ENCODE measurements at places on chromosomes 12 and 14. TPM values are rescaled to one million over a fixed set of nuclear protein-coding genes. Genes with fewer than 3 reads are reported as not detected.

- H3K27me3 ChIP-seq: no peaks in the 10 kb centered on the region
- H3K4me3 ChIP-seq: no peak overlapping the region
- no peaks in the 10 kb centered on the region for H3K36me3 ChIP-seq
Measured at GRCh38 chr12:75917715-75918114, 113.9 kb downstream of the PHLDA1 start.

DNA sequence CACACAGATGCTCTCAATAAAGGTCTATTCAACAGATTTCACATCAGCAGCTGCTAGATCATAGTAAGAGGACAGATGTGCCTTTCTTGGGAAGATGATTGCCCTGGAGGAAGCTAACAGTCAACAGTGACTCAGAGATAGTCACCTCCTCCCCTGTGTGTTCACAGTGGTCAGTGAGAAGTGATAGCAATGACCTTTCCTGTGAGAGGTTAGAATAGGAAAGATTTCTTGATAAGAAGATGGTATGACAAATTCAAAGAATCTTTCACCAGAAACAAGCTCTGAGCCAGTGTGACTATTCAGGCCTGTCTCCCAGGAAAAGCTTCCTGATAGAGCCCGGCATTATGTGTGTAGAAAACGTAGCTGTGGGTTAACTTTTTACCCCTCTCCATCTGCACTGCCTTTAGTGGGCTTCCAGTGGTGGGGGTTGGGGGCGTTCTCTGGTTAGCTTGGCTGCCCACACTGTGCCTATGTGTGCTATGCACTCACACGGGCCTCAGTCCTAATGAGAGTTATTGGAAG lies 66.4 kb upstream of the ARHGAP5 start:
- H3K27ac ChIP-seq: no peak overlapping the region
- H3K36me3 ChIP-seq: no peaks in the 10 kb centered on the region
- no peaks in the 10 kb centered on the region for H3K27me3 ChIP-seq
- peaks cover 7% of the 10 kb centered on the region for H3K4me1 ChIP-seq
- peak; percentile 26 for DNase-seq

- H3K4me3 ChIP-seq: no peak overlapping the region
- DNase-seq: peak; percentile 44
- H3K4me1 ChIP-seq: peaks cover 15% of the 10 kb centered on the region
- no peaks in the 10 kb centered on the region for H3K36me3 ChIP-seq
- H3K27me3 ChIP-seq: no peaks in the 10 kb centered on the region
Measured at GRCh38 chr12:58537278-58537677, 383.0 kb downstream of the LRIG3 start.

Gene GALNT16
- total RNA-seq: 0.49 TPM

- H3K27ac ChIP-seq: no peak overlapping the region
- H3K4me1 ChIP-seq: no peaks in the 10 kb centered on the region
- no peaks in the 10 kb centered on the region for H3K27me3 ChIP-seq
- H3K4me3 ChIP-seq: no peak overlapping the region
Measured at GRCh38 chr12:11870041-11870451, 200.7 kb upstream of the BCL2L14 start.

DNA sequence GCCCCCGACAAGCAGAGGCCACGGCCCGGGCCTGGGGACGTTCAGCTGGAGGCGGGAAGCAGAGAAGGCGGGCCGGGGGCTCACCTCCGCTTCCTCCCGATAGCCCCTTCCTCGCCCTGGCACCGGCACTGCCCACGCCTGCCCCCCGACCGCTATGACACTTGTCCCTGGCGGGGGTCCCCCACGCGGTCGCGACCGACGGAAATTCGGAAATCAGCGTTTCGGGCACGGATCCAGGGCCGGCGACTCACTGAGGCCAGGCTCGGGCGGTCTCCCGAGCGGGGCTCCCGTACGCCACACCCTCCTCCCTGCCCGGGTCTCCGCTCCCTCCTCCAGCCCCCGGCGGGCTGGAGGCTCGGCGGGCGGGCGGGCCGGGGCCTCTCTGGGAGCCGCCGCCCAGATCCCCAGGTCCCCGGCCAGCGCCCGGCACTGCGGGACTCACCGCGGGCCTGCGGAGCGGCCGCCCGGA lies 581 bp downstream of the PITPNM2 start:
- H3K27ac ChIP-seq: no peak overlapping the region
- peak overlapping the region; percentile 61 for H3K4me3 ChIP-seq
- no peaks in the 10 kb centered on the region for H3K36me3 ChIP-seq
- no peaks in the 10 kb centered on the region for H3K27me3 ChIP-seq

Gene DNAL1
- total RNA-seq: 15.3 TPM

Gene ZBTB42
- total RNA-seq: 3.8 TPM

GRCh38 chr12:79082595-79082994 lies 218.0 kb downstream of the SYT1 start:
- DNase-seq: no peak
- no peak overlapping the region for H3K27ac ChIP-seq
- H3K4me1 ChIP-seq: no peaks in the 10 kb centered on the region
- H3K27me3 ChIP-seq: no peaks in the 10 kb centered on the region

Gene TNS2
- total RNA-seq: 106 TPM

DNA sequence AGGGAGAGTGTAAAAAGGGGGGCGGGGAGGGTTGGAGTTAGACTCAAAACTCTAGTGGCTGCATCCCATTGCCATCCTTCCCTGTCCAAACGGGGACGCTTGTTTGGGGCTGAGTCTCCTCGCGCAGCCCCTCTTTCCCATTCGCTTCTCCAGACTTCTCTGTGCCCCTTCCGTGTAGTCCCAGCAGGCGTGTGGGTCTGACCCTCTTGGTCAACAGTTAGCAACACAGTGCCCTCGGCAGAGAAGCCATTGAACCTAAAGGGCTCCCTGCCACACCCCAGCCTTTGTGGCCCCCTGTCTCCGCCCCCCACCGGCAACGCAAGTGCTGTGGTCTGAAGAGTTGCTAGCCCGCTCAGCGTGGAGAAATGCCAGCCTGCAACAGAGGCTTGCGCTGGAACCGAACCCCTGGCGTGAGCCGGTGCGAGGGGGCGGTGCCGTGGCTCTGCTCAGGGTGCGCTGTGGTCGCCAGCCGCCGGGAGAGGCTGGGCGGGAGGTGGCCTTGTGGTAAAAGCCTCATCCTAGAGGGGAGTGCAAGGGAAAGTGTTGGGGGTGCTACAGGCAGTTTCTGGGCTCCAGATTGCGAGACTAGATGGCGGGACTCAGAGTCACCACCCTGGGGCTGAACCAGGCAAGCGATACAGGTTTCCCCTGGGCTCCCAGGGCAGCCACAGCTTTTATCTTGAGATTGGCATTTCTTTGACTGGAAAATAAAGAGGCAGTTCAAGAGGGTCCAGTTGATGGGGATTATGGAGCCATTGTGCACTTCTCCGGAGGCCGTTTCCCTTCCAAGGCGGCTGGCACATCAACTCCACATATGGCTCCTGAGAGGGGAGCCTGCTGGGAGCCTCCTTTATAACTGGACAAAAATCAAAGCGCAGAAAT lies 2.1 kb downstream of the PLXNC1 start:
- H3K27me3 ChIP-seq: peaks cover 55% of the 10 kb centered on the region
- DNase-seq: no peak
- H3K27ac ChIP-seq: no peak overlapping the region

DNA sequence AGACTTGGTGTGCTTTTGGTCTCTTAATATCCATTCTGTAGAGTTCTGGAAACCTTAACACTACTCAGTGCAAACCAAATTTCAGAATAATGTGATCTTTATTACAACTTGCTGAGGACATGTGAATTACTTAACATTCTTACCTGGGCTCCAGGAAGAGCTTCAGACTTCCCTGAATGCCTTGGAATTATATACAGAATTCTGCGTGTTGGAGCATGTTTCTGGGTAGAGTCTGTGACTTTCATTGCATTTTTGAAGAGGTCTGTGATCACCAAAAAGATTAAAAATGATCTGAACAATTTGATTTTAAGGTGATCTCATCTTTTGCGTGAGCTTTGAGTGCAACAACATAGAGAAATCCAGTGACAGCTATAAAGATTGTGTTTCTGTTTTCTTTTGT lies 35.4 kb downstream of the ZDHHC17 start:
- DNase-seq: no peak
- H3K4me1 ChIP-seq: no peaks in the 10 kb centered on the region
- H3K36me3 ChIP-seq: no peaks in the 10 kb centered on the region
- H3K27me3 ChIP-seq: no peaks in the 10 kb centered on the region

- no peaks in the 10 kb centered on the region for H3K36me3 ChIP-seq
- H3K27me3 ChIP-seq: no peaks in the 10 kb centered on the region
- peaks cover 8% of the 10 kb centered on the region for H3K4me1 ChIP-seq
- no peak for DNase-seq
- H3K27ac ChIP-seq: no peak overlapping the region
- no peak overlapping the region for H3K4me3 ChIP-seq
Measured at GRCh38 chr14:53356361-53357150, 203.4 kb upstream of the DDHD1 start.

DNA sequence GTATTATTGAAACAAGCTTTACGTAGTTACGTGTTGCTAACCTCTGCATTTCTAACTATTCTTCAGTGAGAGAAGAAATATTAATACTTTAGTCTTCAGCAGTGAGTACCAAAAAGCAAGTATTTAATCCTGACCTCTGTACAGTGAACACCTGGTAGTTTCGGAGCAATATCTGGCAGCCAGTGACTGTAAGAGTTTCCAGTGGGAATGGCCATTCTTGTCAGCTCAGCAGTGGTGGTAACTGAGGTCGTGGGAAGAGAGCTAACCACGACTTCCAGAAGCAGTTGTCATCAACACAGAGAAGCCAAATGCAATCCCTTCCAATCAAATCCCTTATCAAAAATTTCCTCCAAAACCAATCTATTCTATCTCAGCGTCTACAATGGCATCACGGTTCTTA lies 1500.2 kb upstream of the FLRT2 start:
- H3K4me1 ChIP-seq: peaks cover 7% of the 10 kb centered on the region
- H3K36me3 ChIP-seq: no peaks in the 10 kb centered on the region
- peak; percentile 72 for DNase-seq
- no peak overlapping the region for H3K4me3 ChIP-seq
- no peaks in the 10 kb centered on the region for H3K27me3 ChIP-seq

GRCh38 chr14:53603994-53604393 lies 352.6 kb downstream of the BMP4 start:
- H3K36me3 ChIP-seq: no peaks in the 10 kb centered on the region
- no peak overlapping the region for H3K4me3 ChIP-seq
- no peak for DNase-seq
- H3K4me1 ChIP-seq: no peaks in the 10 kb centered on the region
- peaks cover 1% of the 10 kb centered on the region for H3K27me3 ChIP-seq

GRCh38 chr12:26319511-26319910 lies 124.1 kb downstream of the SSPN start:
- no peaks in the 10 kb centered on the region for H3K27me3 ChIP-seq
- H3K36me3 ChIP-seq: no peaks in the 10 kb centered on the region
- no peak overlapping the region for H3K4me3 ChIP-seq
- H3K4me1 ChIP-seq: peaks cover 13% of the 10 kb centered on the region
- no peak for DNase-seq

Measured in endothelial cell of umbilical vein (primary cell).